SJSA1 (cell line): ENCODE measurements at places on chromosomes 2 and 18. TPM values are rescaled to one million over a fixed set of nuclear protein-coding genes. Genes with fewer than 3 reads are reported as not detected.
A peak's percentile ranks its signal among the peaks of the same experiment; 100 is the strongest.

DNA sequence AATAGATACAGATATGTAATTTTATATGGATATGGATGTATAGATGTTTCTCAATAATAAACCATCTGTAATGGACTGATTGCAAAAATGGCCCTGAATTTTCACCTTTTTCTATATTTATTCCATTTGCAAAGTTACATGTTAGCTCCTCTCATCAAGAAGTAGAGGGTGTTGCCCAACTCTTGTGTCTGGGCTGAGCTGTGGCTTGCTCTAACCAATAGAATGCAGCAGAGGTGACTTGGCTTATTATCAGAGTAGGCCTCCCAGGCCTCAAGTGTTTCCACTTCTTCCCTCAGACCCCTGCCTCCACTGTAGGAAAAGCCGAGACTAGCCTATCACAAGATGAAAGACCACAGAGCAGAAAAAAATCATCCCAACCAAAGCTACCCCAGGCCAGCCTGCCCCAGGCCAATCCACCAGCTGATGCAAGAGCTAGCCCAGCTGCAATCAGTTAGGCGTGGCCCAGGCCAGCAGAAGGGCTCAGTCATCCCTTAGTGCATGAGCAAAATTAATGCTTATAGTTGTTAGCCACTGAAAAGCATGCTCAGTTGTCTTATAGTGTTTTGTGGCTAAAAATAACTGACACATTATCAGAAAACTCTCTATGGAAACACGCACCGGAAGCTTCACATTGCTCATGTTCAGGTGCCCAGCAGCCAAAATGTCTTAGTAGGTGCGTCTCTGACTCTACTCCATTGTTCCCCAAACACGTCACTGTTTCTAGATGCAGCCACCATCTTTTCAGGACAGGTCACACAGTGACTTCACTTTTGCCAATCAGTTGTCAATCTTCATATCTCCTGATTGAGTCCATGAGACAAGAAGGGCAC, 464.0 kb downstream of the FBXO15 start:
- DNase-seq = no peak
- peaks cover 7% of the 10 kb centered on the region for H3K36me3 ChIP-seq
- no peak overlapping the region for H3K4me3 ChIP-seq
- no peaks in the 10 kb centered on the region for H3K27me3 ChIP-seq
- H3K4me1 ChIP-seq = peaks cover 4% of the 10 kb centered on the region

- H3K27me3 ChIP-seq = no peaks in the 10 kb centered on the region
- peak overlapping the region; percentile 84 for H3K27ac ChIP-seq
- H3K36me3 ChIP-seq = no peaks in the 10 kb centered on the region
- peaks cover 57% of the 10 kb centered on the region for H3K4me1 ChIP-seq
Observed at GRCh38 chr2:177164584-177165052, 48.0 kb upstream of the HNRNPA3 start.

DNA sequence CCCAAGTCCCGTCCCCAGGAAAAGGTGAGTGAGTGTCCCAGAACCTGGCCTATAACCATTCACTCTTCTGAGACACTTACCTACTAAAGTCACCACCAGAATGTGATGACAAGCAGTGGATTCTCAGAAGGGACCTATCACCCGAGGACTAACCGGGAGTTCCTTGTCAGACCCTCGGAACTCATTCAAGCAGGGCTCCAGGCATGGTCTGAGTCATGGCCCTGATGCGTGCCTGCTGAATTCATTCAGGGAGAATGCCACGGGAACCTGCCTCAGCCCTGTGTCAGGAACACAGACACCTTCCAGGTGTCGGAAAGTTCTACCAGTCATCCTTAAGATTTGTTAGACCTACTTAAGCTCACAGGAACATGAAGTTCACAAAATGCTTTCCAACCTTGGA, 29.8 kb downstream of the ALPK2 start:
- no peak overlapping the region for H3K4me3 ChIP-seq
- H3K27me3 ChIP-seq = no peaks in the 10 kb centered on the region
- DNase-seq = no peak

- DNase-seq = no peak
- no peaks in the 10 kb centered on the region for H3K36me3 ChIP-seq
- H3K4me3 ChIP-seq = no peak overlapping the region
Observed at GRCh38 chr2:50116096-50117010, 915.6 kb downstream of the NRXN1 start.

- no peak overlapping the region for H3K27ac ChIP-seq
- H3K4me3 ChIP-seq = no peak overlapping the region
- H3K4me1 ChIP-seq = no peaks in the 10 kb centered on the region
- no peaks in the 10 kb centered on the region for H3K27me3 ChIP-seq
- no peak for DNase-seq
Observed at GRCh38 chr2:170313347-170313991, 135.5 kb downstream of the MYO3B start.

DNA sequence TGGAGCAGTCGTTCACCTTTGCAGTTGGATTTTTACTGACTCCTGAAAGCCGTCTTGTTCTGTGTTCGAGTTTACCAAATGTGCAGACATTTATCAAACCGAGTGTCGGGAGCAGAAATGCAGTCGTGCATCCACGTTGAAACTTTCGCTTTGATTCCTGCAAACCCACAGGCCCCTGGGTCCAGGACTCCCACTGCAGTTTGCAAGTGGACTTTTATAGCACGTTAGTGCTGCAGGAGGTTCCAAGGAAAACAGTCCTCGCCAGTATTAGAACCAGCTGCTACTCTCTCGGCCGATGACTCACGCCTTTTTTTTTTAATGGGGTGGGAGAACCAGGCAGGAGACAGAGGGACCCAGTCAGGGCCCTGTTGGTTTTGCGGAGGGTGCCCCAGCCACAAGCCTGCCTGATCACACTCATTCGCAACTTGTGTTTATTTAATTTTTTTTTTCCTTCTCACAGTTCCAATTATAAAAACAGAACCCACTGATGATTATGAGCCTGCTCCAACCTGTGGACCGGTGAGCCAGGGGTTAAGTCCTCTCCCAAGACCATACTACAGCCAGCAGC, 90.1 kb downstream of the NFATC1 start:
- no peaks in the 10 kb centered on the region for H3K27me3 ChIP-seq
- peak overlapping the region; percentile 95 for H3K27ac ChIP-seq
- H3K4me1 ChIP-seq = peaks cover 30% of the 10 kb centered on the region

DNA sequence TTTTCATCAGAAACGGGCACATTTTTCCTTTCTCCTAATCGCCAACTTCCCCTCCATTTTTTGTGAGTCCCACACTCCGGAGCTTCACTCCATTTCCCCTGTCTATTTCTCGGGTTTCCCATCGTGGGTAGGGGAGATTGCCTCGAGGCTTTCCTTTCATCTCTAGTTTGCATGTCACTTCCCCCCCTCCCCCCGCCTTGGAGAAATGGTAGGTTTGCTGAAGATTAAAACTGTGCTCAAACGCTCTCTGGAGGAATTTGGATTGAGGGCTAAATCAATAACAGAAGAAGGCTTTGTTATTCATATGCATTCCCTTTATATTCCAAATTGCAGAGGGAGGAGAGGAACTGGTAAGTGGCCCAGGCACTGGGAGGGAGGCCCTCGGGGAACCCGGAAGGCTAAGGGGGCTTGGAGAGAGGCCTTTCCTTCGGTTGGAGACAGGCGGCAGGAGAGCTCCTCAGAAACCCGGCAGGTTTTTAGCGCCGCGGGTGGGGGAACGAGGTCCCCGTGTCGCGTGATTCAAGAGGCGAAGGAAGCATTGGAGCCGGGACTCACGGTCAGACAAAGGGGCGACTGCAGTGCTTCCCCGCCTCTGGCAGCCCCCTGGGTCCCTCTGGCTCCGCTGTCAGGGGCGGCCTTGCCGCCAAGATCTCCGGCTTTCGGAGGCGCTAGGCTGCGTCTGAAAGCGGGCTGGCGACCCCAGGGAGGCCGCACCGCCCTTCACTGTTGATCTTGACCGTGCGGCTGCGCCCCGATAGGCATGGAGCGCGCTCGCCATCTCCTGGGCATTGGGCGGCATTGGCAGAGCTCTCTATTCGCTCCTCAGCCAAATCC, 2.4 kb upstream of the HOXD12 start:
- no peaks in the 10 kb centered on the region for H3K36me3 ChIP-seq
- H3K27ac ChIP-seq = peak overlapping the region; percentile 36
- peaks cover 34% of the 10 kb centered on the region for H3K4me1 ChIP-seq
- H3K4me3 ChIP-seq = peak overlapping the region; percentile 46

DNA sequence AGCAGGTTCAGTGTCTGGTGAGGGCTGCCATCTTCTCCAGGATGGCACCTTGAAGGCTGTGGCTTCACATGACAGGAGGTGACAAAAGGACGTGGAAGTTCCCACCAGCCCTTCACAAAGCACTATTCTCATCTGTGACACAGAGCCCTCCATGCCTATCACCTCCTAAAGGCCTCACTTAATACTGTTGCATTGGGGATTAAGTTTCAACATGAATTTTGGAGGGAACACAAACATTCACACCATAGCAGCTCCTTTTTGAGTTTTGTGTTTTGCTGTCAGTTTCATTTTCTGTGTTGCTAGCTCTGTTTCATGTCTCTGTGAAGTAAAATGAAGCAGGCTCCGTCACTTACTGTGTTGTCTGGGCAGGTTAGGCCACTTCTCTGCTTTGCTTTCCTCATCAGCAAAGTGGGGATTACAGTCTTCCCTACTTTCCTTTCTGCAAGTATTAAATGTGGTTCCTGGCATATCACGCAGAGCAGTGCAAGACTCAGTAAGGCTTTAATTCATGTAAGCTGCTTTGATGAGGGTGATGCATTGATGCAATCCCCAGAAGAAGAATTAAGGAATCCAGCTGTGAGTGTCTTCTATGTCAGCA, 31.6 kb downstream of the LIMS1 start:
- peaks cover 19% of the 10 kb centered on the region for H3K4me1 ChIP-seq
- H3K27ac ChIP-seq = no peak overlapping the region
- peaks cover 10% of the 10 kb centered on the region for H3K36me3 ChIP-seq
- no peak overlapping the region for H3K4me3 ChIP-seq
- H3K27me3 ChIP-seq = no peaks in the 10 kb centered on the region
- DNase-seq = no peak

DNA sequence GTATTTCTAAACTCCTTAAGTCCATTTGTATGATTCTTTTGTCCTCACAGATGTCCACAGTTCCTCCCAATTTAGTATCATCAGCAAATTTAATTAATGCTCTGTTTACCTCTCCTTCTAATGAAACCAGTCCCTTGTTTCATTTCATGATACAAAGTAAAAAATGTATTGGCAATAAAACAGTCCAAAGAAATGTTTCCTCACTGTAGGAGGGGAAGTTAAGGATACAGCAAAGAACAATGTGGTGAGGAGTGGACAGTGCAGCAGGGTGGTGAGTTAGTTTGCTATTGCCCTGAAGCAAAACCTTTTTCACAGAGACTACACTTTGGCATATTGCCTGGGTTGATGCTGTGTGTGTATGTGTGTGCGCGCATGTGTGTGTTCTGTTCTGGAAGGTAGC, 401.5 kb downstream of the ARHGAP15 start:
- peaks cover 8% of the 10 kb centered on the region for H3K4me1 ChIP-seq
- no peak overlapping the region for H3K4me3 ChIP-seq
- H3K27me3 ChIP-seq = no peaks in the 10 kb centered on the region
- H3K36me3 ChIP-seq = no peaks in the 10 kb centered on the region
- H3K27ac ChIP-seq = no peak overlapping the region

DNA sequence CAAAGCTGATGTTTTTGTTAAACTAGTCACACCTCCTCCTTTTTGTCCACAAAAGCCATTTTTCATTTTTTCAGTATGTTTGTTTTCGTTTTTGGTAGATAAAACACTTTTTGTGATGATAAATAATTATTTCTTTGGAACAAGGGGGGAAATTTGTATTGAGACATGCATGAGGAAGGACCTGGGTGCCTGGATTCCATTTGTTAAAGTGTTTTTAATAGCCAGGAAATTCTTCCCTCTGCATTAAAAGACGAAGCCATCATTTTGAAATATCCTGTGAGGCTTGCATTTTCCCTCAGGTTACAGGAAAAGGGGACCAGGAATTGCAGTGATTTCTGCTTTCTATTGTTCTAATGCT, 52.1 kb upstream of the CTLA4 start:
- DNase-seq = no peak
- no peaks in the 10 kb centered on the region for H3K27me3 ChIP-seq
- no peak overlapping the region for H3K27ac ChIP-seq
- no peaks in the 10 kb centered on the region for H3K36me3 ChIP-seq

DNA sequence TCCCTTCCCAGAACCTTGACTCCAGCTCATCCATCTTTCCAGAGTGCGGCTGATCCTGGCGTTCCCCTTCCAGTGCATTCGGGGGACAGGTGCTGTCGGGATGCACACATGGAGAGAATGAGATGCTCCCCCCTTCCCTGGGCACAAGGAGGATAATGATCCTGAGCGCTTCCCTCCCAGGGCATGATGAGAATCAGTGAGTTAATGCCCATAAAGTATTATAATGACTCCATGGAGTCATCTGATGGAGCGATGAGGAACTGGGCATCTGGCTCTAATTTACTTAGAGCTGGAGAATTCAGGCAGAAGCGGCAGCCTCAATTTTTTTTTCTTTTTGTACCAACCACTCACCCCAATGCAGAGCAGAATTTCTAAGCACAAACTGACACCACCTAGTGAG, 79.6 kb upstream of the SKOR2 start:
- no peaks in the 10 kb centered on the region; the same call in 1 of the 2 replicates for H3K27me3 ChIP-seq
- no peaks in the 10 kb centered on the region for H3K4me1 ChIP-seq
- no peak overlapping the region for H3K27ac ChIP-seq

DNA sequence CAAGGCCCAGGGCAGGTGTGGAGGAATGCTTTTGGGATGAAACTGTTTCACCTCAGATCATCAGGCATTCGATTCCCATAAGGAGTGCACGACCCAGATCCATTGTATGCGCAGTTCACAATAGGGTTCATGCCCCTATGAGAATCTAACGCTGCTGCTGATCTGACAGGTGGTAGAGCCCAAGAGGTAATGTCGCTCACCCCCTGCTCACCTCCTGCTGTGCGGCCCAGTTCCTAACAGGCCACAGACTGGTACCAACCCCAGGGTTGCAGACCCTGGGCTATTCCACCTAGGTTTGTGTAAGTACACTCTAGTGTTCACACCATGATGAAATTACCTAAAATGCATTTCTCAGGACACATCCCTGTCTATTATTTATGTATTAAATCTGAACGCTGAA, 72.5 kb downstream of the COPS8 start:
- DNase-seq = peak; percentile 22
- peaks cover 53% of the 10 kb centered on the region for H3K4me1 ChIP-seq
- no peaks in the 10 kb centered on the region for H3K27me3 ChIP-seq
- no peak overlapping the region for H3K27ac ChIP-seq
- no peaks in the 10 kb centered on the region; the same call in 1 of the 2 replicates for H3K36me3 ChIP-seq

- DNase-seq = no peak
- no peak overlapping the region for H3K27ac ChIP-seq
- H3K27me3 ChIP-seq = no peaks in the 10 kb centered on the region
- no peaks in the 10 kb centered on the region for H3K4me1 ChIP-seq
Observed at GRCh38 chr2:2188941-2189340, 142.1 kb downstream of the MYT1L start.

- no peak overlapping the region for H3K4me3 ChIP-seq
- peaks cover 15% of the 10 kb centered on the region for H3K36me3 ChIP-seq
- DNase-seq = no peak
- no peaks in the 10 kb centered on the region for H3K4me1 ChIP-seq
- H3K27me3 ChIP-seq = no peaks in the 10 kb centered on the region
- no peak overlapping the region for H3K27ac ChIP-seq
Observed at GRCh38 chr2:135926605-135927004, 50.4 kb upstream of the MCM6 start.

- DNase-seq = no peak
- H3K36me3 ChIP-seq = no peaks in the 10 kb centered on the region
- H3K4me3 ChIP-seq = no peak overlapping the region
- H3K4me1 ChIP-seq = peaks cover 19% of the 10 kb centered on the region
- no peak overlapping the region for H3K27ac ChIP-seq
Observed at GRCh38 chr18:55900380-55900779, 312.4 kb upstream of the TCF4 start.

The IL36RN gene
- not detected in 2 replicates for total RNA-seq

The UGT1A3 gene
- not detected in 2 replicates for total RNA-seq

The CHRND gene
- total RNA-seq = not detected in 2 replicates

The KCNE4 gene
- total RNA-seq = 3.1 and 4.3 TPM in 2 replicates

The NR4A2 gene
- 0.61 TPM in 1 of 2 replicates, not detected in the other for total RNA-seq
